ENCODE measurements at places on chromosomes 1 and 21.

GRCh38 chr21:45074818-45075595 lies 627 bp downstream of the ADARB1 start:
- DNase-seq, result no peak

GRCh38 chr1:25500694-25501093 lies 42.7 kb upstream of the LDLRAP1 start:
- DNase-seq, result no peak

- DNase-seq, result no peak
Measured at GRCh38 chr1:51926171-51926812, 47.8 kb upstream of the NRDC start.

- DNase-seq, result no peak
Measured at GRCh38 chr21:45540601-45540970, 1.7 kb downstream of the SLC19A1 start.

GRCh38 chr1:20100632-20101355 lies 18.5 kb downstream of the PLA2G2D start:
- DNase-seq, result peak; percentile 32

DNA sequence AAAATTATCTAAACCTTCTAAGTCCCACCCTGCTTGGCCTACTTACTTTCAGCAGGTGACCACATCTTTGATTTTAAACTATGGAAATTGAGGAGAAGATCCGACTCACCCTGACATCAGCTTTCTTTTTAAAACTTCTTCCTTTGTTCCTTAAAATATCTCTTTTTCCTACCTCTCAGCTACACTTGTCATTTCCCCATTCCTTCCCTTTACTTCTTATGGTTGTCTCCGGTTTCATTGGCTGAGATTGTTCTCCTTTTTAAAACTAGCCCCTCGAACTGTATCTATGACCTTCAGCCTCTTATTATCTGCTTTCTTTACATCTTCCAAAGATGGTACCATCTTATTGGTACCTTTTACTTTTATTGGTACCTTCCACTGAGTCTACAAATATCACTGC lies 87.8 kb upstream of the NRIP1 start:
- no peak for DNase-seq

Data from LoVo (cell line).